ENCODE measurements at places on chromosomes 5 and 9.

GRCh38 chr5:103785569-103785968 lies 223.0 kb upstream of the NUDT12 start:
- DNase-seq: no peak

DNA sequence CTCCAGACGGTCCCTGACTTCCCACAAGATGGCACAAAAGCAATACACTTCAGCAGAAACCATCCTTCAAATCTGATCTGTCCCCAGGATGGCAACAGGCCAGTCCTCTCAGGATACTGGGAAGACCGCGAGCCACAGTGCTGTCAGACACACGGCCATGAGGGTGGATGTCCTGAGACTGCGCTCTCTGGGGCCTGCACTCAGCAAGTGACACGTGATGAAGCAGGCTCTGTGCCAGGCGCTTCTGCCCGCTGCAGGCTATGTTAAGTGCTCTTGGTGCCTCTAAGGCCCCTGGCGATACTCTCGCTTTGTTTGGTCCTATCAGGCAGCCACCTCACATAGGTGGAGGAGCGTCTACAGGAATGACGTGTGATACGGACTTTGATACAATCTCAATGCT lies 7.1 kb downstream of the BRD9 start:
- no peak for DNase-seq

- no peak for DNase-seq
These were observed 142.1 kb upstream of the DAB2 start for GRCh38 chr5:39566891-39567290.

GRCh38 chr5:175104677-175105076 lies 339.3 kb downstream of the DRD1 start:
- DNase-seq: no peak

GRCh38 chr9:97507428-97507984 lies 6.0 kb downstream of the TMOD1 start:
- DNase-seq: no peak

- DNase-seq: no peak
These were observed 33.5 kb upstream of the CRB2 start for GRCh38 chr9:123322273-123323195.

DNA sequence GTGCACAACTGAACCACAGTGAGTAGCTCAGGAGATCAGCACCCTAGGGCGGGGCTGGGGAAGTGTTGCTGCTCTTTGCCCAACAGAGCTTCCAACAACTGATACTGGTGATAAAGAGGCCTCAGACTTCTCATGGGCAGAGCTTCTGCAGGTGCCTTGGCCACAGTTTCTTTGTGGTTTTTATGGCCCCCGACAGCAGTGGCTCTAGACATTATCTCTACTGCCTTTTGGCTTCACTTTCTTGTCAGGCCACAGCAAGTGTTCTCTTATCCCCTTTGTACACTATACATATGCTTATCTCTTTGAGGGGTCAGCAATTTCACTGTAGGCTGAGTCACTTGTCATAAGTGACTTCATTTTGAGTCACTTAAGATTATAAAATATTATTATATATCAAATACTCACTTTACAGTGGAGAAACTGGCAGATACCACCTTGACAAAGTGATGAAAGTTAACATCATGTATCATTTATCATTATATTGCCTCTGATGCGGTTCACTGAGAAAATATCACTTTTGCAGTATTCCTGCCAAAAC lies 90.9 kb upstream of the COX7C start:
- DNase-seq: no peak
